Neural progenitor cell (in vitro differentiated cells): ENCODE measurements at places on chromosomes 16 and 17.

DNA sequence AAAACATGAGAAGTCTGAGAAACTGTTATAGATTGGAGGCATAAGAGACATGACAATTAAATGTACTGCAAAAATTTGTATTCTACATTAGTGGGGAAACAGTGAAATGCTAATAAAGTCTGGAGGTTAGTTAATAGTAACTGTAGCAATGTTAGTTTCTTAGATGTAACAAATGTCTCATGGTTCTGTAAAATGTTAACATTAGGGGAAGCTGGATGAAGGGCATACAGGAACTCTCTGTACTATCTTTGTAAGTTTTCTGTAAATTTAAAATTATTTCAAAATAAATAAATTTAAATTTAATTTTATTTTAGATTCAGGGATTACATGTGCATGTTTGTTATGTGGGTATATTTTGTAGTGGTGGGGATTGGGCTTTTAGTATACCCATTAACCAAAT lies 70.0 kb upstream of the IRX6 start:
- DNase-seq = no peak

DNA sequence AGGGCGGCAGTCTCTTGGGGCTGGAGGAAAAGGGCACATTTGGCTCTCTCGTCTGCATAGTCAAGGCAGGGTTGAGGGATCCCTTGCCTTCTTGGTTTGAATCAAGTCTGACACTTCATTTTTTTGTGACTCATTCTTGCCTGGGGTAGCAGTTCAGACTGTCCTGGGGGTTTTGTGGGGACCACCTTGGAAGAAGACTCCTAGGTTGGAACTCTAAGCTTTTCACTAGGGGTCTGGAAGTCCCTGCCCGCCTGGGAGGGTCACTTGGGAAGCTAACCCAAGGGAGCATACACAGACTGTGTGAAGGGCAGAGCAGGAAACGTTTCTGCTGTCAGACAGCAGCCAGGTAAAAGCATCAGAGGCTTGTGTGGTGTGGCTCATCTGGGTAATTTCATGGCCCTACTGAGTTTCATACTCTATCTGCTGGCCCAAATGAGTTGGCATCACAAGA lies 11.3 kb downstream of the YPEL2 start:
- DNase-seq = no peak

GRCh38 chr17:67160791-67161190 lies 84.2 kb downstream of the HELZ start:
- no peak for DNase-seq

DNA sequence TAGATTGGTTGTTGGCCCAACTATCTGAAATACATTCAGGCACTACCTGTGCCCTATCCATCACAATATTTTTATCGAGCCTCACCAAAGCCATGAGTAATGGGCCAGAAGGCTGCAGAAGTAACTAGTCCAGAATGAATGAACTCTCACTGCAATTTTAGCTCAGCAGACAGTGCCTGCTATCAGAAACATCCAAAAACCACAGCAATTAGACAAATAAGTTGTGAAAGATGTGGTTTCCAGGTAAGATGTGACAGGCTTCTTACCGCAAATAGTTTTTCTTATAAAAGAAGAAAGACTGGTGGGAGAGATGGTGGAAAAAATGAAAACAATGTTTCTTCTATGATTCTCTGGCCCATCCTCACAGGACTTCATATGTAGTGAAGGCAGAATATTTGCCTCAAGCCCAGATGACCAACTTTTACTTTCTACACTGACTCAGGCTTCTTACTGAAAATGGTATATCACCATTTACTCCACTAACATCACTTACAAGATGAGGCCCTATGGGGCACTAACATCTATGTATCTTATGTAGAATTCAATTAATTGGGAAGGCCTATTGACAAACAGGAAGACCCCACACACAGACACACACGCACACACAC lies 9.8 kb upstream of the RFFL start:
- no peak for DNase-seq

- DNase-seq = no peak
These were observed 10.2 kb downstream of the TBKBP1 start for GRCh38 chr17:47704116-47704515.

DNA sequence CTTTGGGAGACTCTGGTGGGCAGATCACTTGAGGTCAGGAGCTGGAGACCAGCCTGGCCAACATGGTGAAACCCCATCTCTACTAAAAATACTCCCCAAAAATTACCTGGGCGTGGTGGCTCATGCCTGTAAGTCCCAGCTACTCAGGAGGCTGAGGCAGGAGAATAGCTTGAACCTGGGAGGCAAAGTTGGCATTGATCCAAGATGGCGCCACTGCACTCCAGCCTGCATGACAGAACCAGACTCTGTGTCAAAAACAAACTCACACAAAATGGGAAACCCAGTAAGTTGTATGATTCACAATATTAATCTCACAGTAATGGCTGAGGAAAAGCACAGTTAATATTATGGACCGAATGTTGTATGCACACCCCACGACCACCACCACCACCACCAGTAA lies 24.3 kb downstream of the WSB1 start:
- no peak for DNase-seq

DNA sequence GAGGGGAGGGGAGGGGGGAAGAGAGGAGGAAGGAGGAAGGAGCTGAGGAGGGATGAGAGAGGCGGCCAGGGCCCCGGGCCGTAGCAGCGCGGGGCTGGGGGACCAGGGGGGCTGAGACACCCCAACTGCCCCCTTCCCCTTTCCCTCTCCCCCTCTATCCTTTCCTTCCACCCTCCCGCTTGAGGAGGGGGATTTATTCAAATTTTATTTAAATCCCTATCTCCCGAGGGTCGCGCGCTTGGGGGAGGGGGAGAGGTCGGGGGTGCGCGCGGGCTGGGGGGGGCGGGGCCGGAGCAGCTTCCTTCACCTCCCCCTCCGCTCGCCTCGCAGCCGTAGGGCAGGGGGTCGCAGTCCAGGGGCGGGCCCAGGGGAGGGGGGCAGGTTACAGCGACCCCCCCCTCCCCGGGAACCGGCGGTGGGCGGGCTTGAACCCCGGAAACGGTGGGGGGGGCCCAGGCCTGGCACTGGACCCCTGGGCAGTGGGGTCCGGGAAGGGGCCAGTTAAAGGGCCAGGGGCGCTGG lies at the start of gene FBXL19:
FBXL19 (plus strand) TSS at position 19 of the 522 bp plus-strand sequence. CDS start 2,183 bp downstream, outside the sequence.
- peak; percentile 89 for DNase-seq

- DNase-seq = no peak
These were observed 5.5 kb downstream of the DOK4 start for GRCh38 chr16:57480754-57481230.

GRCh38 chr17:57853695-57854094 lies 3.9 kb upstream of the MRPS23 start:
- DNase-seq = no peak

- DNase-seq = no peak
These were observed 1.5 kb upstream of the NUDT16L1 start for GRCh38 chr16:4691666-4692412.

GRCh38 chr17:57422574-57423164 lies 166.3 kb downstream of the MSI2 start:
- no peak for DNase-seq

DNA sequence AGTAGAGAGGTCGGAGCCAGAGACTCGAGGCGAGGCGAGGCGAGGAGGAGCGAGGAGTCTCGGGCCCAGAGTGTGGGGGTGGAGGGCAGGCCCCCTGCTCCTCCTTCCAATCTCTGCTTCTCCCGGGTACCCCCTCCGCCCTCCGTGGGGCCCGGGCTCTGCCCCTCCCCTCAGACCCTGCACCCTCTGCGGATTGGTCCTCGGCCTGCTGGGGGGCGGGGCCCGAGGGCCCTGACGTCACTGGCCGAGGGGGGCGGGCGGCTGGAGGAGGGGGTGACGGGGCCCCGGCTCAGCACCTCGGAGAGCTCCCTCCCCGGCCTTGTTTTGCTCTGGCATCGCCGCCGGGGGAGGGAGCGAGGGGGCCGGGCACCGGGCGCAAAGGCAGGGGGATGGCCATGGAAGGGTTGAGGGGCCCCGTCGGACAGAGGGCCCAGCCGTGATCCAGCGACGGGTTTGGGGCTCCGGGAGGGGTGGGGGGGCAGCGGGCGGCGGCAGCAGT lies at the start of gene RUNDC3A:
RUNDC3A (plus strand) TSS at position 282 of the 499 bp plus-strand sequence. CDS start 232 bp downstream, outside the sequence.
- DNase-seq = peak; percentile 97

GRCh38 chr17:73192206-73192893 lies 505 bp upstream of the COG1 start:
- peak; percentile 91 for DNase-seq

DNA sequence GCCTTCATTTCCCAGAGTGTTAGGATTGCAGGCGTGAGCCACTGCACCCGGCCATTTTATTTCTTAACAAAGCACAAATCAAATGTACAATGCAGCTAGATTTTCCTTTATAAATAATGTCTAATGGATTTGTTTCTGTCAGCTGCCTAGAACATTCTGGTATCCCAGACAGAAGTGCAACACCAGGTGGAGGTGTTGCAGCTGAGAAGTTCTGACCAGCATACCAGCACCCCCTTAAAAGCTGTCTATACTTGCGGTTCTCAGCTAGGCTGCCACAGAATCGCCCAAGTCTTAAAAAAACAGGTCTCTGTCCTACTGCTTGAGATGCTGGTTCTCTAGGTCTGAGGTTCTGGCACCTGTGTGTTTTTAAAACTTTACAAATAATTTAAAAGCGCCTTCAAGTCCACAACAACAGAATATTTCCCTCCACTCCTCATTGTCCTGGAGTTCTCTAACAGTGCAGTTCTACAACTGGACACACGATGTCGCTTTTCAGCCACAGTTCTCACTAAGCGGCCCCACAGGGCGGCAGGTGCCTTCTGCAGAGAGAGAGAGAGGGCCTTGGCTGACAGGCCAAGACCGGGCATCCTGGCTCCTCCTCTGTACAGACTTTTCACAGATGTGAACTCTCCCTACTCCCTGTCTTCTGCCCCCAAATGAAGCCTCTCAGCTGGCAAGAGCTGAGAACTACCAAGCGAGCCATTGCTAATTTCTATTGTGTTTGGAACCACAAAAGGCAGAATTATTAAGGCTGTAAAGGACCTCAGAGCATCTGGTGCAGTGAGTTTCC lies 32.6 kb upstream of the MEOX1 start:
- DNase-seq = peak; percentile 94
